ENCODE measurements at places on chromosomes 2 and 18.

GRCh38 chr2:85813982-85814801 lies 60.4 kb downstream of the ATOH8 start:
- peak; percentile 94 for DNase-seq

- DNase-seq = no peak
Measured at GRCh38 chr2:120604767-120605166, 130.9 kb upstream of the GLI2 start.

- DNase-seq = peak; percentile 63
Measured at GRCh38 chr2:84942964-84943421, 28.0 kb upstream of the KCMF1 start.

DNA sequence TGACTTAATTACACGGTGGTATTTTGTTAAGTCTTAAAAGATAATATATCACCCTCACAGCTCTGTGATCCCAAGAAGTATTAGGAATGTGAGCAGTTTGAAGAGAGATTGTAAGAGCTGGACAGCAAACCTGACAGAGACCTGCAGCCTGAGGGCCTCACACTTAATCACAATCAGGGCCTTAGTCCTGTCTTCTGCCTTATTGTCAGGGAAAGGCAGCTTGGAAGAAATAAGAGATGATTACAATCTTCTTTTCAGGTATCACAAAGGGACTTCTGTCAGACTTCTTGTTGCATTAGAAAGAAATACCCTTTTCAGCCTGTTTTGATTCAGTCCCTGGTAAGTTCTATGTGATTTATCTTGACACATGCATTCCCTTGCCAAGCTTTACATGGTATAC lies 1433.8 kb upstream of the SLC39A10 start:
- no peak for DNase-seq

GRCh38 chr2:105387225-105387624 lies 11.6 kb downstream of the FHL2 start:
- no peak for DNase-seq

DNA sequence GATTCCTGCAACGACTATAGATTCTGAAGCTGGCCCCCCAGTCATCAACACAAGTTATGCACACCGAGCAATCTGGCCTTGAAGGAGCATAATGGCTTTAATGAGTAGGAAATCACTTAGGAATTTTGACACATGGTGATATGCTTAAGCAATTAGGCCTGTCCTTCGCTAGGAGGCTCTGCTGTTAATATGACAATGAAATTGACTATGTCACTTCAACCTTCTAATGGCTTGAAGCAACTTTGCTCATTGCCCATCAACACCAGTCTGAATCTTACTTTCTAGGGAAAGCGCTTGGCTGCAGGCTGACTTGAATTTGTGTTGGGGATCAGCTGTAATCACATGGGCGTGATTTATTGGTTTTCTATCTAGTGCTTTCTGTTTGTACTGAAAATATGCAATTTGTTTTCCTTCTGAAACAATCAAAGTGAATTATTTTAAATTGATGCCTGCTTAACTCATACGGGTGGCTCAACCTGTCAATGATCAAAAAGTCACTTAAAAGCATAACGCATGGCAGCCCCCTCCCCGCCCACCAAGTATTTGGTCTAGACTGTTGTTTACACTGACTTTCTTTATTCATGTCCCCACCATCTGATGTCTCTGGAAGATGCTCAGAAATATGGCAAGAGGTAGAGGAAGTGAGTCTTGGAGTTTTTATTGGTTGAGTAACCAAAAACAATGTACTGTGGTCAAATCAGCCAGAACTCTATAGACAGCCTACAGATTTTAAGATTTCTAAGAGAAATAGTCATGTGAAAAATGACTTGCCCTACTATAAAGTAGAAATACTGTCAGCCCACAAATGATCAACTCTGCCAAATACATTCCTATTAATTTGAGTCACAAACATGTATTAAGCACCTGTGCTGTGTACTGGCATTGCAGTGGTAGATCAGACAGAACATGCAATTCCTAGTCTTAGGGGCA lies 344.9 kb downstream of the RBM43 start:
- DNase-seq = no peak

GRCh38 chr2:188076149-188077056 lies 215.3 kb upstream of the GULP1 start:
- no peak for DNase-seq

- DNase-seq = peak; percentile 67
Measured at GRCh38 chr2:218008060-218009040, 5.6 kb upstream of the TNS1 start.

- DNase-seq = no peak
Measured at GRCh38 chr2:3527886-3528785, 8.8 kb upstream of the ADI1 start.

- no peak for DNase-seq
Measured at GRCh38 chr2:1026141-1026540, 75.5 kb downstream of the SNTG2 start.

GRCh38 chr2:104504331-104505073 lies 349.4 kb upstream of the POU3F3 start:
- no peak for DNase-seq

DNA sequence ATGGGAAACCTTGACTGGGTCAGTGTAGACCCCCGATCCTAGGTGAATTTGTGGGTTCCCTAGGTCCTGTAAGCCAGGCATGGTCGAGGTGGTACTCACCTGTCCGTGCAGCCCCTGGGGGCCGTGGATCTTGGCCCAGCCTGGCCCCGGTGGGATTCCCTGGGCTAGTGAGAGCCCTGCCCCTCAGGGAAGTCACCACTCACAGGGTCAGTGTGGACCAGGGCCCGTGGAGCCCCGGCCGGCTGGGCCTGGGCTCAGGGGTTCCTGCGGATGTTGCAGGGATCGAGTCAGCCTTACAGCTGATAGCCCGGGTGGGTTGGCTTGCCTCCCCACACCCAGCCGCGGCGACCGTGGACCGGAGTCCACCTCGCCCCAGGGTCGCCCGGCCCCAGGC lies 528 bp downstream of the ATG9A start:
- no peak for DNase-seq

- no peak for DNase-seq
Measured at GRCh38 chr18:47793609-47794008, 136.8 kb downstream of the SMAD2 start.

GRCh38 chr18:910247-910646 lies 5.6 kb downstream of the ADCYAP1 start:
- no peak for DNase-seq

DNA sequence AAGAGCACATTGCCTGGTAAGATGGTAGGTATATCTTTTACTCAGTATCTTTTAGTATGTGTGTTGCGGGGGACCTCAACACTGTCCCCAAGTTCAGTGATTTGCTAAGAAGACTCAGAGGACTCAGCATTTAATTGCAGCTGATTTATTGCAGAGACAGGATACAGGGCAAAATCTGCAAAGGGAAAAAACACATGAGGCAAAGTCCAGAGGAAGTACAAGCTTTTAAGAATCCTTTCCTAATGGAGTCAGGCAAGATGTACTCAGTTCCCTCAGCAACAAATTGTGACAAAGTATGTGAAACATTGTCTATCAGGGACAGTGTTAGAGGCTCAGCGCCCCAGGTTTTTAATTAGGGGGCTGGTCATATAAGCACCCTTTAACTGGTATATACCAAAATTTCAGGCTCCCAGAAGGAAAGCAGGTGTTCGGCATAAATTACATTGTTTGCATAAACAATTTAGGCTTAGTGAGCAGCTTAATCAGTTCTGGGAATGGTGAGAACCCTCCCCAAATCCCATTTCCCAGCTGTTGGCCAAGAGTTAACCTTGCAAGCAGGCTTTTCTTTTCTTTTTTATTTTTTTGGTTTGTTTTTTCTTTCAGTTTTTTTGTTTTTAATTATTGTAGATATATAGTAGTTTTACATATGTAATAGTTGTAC lies 41.7 kb downstream of the RAB3GAP1 start:
- no peak for DNase-seq

DNA sequence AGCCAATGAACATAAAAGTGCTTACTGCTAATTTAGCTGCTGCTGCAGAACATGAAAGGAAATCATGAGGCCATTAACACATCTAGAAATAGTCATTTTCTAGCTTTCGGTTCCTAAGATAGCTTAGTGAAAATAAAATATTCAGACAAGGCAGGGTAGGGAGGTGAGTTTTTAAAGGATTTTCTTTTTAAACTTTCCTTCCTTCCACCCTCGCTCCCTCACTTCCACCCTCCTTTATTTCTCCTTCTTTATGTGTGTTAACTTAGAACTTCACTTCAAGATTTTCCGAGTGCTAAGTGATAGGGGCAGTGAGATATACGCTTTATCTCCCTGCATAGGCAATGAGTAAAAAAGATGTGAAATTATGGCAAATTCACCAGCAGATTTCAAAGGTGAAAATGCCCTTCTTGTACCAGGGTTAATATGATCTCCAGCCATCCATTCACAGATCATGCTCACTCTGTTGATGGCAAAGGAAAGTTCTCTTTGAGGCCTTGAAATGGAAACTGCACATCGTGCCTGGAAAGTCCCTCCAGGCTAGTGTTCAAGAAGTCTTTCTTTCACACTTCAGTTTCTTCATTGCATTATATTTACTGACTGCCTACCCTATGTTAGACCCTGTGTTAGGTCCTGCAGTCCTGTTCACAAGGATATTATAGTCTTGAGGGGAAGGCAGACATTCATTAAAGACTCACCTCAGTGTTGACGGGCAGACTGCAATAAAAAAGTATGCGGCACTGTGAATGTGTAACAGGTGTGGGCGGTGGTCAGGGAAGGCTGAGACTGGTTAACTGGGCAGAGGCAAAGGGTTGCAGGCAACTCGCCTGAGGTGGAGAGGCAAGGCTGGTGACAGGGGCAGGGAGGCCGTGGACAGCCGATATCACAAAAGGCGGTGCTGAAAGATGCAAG lies 200.8 kb downstream of the PLCL1 start:
- DNase-seq = no peak

DNA sequence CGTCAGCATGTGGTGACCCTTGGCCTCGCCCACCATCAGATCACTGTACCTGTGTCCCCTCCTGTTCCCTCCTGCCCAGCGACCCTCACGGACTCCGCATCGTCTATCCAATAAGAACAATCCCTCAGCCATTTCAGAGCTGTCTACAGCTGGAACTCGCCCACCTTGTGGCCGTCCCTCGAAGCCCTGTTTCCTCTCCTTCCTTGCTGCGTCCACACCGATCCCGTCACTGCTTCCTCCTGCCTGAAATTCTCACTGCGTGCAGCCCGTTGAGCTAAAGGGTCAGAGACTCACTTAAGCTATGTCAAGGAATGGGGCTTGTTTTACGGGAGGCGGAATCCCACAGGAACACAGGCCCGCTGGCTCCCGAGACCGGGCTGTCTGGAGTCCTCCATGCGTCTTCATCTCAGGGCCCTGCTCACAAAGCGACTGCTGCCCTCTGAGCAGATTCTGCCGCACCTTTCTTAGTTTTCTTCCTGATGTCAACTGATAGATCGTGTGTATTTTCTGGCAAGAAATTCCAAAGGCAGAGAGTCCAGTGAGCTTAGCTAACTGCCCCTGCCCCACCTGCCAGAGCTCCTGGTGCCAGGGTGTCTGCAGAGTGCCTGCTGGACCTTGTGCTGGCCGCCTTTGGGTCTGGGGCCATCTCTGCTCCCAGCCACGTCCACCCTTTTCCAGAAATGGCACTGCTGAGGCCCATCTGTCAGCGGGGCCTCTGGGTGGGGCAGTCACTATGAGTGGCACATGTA lies 35.3 kb downstream of the KLHL29 start:
- DNase-seq = no peak

- no peak for DNase-seq
Measured at GRCh38 chr18:71471963-71472725, 1072.0 kb downstream of the CBLN2 start.

- DNase-seq = no peak
Measured at GRCh38 chr2:113734185-113734584, 22.3 kb downstream of the SLC35F5 start.

GRCh38 chr2:18074476-18074875 lies 196.0 kb downstream of the KCNS3 start:
- DNase-seq = peak; percentile 44

GRCh38 chr18:59448546-59448945 lies 89.5 kb upstream of the LMAN1 start:
- peak; percentile 87 for DNase-seq

DNA sequence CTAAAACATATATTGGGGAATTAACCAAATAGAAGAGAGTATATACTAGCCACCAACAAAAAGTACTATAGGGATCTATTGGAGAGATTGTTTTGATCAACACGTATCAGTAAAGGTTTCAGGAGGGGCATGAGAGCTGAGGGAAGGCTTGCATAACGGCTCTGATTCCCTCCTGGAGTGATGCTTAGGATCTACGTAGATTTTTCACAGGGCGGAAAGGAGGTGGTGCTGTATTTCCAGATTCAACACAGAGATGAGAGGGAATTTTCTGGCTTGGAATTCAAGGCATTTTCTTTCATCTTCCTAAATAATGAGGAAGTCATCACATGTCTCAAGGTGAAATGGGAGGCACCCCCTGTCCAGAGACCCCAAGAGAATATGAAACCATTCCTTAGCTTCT lies 443.8 kb downstream of the CMPK2 start:
- no peak for DNase-seq
